ENCODE measurements at places on chromosomes 5 and 9.

DNA sequence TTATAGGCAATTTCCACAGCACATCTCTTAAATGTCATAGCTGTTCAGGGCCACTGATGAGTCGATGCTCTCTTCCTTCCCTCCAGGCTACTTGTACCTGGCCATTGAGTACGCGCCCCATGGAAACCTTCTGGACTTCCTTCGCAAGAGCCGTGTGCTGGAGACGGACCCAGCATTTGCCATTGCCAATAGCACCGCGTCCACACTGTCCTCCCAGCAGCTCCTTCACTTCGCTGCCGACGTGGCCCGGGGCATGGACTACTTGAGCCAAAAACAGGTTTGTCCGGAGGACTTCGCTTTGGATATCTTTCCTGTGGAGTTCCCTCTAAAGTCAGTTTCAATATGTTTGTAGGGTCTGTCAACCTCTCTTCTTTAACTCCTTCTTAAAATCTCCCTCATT is 84.3 kb downstream of the EQTN start:
- DNase-seq, result peak; percentile 69

DNA sequence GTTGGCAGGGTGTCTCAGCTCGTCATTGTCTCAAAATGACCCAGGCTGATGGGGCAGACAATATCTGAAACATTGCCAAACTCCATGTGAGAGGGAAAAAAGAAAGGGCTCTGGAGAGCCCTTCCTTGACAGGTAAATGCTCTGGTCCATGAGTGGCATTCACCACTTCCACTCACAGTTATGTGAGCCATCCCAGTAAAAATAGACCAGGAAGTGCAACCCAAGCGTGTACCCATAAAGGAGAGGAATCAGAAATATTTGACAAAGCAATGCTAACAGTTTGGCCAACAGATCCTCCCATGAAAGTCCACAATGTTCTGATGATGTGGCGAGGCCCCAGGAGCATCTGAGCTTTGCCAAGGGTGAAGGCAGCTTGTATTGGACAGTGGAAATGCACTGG is 49.4 kb downstream of the ASTN2 start:
- DNase-seq, result no peak

DNA sequence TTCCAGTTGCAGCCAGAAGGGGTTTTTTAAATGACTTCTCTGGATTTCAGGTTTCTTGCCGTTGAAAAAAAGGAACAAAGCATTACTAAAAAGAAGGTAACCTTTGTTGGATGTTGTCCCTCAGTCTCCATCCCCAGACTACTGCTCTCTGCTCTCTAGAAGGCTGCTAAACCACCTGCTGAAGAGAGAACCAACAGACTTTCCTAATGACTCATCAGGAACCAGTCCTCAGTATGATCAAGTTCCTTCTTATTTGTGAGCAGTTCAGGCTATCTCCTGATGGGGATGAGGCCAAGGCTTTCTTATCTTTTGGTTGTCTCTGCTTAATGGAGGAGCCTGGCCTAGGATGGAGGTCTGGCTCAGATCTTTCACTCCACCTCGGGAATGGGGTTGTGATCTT is 4.1 kb downstream of the KIF4B start:
- DNase-seq, result no peak

DNA sequence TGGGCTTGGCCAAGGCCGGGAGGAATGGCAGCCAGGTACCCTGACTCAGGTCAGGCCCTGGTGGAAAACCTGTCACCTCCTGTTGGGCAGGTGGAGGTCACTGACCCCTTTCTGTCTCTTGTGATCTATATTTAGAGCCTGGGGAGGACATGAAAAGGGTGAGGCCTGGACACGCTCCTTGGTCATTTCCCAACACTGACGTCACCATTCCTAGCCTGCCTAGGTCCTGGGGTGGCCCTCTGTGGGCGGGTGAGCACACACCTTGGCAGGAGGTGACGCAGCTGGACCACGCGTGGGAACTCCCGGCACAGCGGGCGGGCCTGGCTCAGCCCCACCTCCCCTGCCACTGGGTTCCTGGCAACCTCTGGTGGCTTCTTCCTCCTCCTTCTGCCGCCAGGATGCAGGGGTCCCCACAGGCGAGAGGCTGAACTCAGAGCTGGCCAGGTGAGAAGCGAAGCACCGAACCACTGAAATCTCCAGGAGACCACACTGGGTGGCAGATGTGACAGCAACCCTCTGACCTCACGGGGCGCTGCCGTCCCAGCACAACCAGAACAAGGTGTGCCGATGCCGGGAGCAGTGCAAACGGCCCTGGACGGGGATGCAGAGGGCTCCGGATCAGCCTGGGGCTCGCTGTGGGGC is 6.4 kb upstream of the RALGDS start:
- DNase-seq, result no peak

DNA sequence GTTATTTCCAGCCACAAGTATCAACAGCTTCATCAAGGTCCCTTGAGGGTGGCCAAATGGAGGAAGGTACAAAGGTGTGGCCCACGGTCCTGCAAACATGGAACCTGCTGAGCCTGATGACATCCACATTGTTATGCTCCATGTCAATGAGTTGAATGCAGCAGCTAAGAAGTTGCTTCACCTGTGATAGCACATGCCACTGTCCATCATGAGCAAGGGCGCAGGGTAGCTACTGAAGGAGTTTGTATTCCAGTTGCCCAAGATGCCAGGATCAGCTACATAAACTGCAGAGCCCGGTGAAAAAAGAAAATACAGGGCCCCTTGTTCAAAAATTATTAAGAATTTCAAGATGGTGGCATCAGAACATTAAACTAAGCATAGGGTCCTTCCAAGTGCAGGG is 24.2 kb downstream of the LSM11 start:
- DNase-seq, result no peak
